ENCODE measurements at places on chromosomes 4 and X.

- DNase-seq, result no peak
Observed at GRCh38 chr4:152368001-152368400, 167.9 kb downstream of the FBXW7 start.

DNA sequence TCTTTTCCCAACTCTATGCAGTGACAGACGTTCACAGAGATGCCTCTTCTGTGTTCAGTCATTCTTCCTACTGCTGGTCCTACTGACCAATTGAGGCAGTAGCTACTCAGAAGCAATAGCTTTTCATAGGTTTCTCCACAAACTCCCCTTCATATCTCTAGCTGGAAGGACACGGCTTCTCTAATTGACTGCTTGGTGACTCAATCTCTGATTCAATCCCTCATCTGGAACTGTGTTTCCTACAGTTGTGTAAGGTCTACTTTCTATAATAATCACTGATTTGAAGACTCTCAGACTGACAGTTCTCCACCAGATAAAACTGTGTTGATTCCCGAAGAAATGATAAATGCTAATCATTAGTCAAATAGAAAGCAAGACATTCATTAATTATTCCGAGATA is 111.5 kb downstream of the DTHD1 start:
- no peak for DNase-seq

- DNase-seq, result peak; percentile 44
Observed at GRCh38 chr4:25441519-25442117, 64.6 kb downstream of the ANAPC4 start.

- no peak for DNase-seq
Observed at GRCh38 chr4:34893382-34893781, 1350.9 kb downstream of the ARAP2 start.

GRCh38 chr4:186201535-186202230 is 10.3 kb downstream of the CYP4V2 start:
- DNase-seq, result peak; percentile 47

DNA sequence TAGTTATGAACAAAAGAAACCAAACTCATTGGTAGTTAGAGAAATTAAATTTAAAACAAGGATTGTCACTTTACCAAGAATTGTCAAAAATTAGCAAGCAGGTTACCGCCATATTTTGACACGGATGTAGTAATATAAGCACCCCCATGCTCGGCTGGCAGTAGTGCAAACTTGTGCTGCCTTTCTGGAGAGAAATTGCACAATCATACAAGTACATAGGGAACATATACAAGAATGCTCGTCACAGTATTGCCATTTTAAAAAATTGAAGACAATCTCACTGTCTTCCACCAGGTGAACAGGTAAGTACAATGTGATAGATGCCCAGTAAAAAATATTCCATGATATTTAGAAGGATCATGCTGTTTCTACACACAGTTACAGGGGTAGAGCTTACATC is 55.6 kb upstream of the SLC39A8 start:
- DNase-seq, result no peak

DNA sequence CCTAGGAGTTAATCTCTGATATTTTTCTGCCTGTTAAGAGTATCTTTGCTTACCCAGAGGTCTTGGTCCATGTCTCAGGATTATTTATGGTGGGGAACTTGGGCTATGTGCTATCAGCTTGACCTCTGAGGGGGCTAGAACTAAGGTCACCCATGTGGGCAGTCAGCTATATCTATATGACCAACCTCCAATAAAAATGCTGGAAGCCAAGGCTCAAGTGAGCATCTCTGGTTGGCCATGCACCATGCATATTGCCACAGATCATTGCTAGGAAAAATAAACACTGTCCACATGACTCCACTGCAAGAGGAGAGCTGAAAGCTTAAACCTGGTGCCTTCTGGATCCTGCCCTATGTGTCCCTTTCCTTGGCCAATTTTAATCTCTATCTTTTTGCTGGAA is 196.5 kb upstream of the SLC7A11 start:
- no peak for DNase-seq

DNA sequence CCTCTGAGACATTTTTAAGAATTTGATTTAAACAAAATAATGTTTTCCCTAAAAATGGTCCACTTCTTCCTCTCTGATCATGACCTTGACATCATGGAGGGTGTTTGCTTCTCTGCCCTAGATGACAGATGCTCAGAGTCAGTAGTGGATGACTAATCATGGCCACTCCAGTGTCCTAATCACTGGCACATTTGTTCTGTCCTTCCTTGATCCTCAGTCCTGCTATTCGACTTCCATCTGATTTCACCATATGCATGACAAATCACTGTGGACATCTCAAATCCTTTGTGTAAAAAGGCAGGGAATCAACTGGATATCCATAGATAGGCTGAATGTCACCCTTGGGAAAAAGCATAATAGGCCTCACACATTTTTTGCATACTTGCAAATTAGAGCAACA is 9.0 kb downstream of the CRMP1 start:
- DNase-seq, result no peak

DNA sequence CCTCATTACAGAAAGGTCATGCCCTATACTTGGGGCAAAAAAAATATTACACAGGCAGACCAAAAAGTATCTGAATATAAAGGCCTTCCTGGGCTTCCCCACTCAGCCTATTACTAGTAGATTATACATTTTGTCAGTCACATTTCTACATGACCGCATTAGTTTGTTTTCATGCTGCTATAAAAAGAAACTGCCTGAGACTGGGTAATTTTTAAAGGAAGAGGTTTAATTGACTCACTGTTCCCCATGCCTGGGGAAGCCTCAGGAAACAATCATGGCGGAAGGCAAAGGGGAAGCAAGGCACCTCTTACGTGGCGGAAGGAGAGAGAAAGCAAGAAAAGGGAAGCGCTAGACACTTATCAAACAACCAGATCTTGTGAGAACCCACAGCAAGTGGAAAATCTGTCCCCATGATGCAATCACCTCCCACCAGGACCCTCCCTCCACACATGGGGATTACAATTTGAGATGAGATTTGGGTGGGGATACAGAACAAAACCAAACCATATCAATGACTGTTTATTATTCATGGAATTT is 1312.0 kb downstream of the PCDH7 start:
- no peak for DNase-seq

DNA sequence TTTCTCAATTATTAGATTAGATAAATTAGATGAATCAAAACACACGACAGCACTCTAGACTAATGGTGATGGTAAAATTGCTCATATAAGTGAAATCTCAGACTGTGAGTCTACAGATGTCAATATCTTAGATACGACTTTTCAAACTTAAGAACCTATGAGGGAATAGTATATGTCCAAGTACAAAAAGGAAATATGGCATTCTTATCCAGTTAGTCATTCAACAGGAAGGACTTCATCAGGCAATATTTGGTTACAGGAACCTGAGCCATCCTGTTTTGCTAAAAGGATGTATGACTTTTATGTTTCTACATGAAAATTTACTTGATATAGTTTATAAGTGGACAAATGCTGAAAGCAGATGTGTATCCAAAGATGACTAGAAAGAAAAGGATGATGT is 107.0 kb downstream of the CT47B1 start:
- no peak for DNase-seq

- no peak for DNase-seq
Observed at GRCh38 chr4:111323496-111323895, 700.6 kb upstream of the PITX2 start.

- DNase-seq, result no peak
Observed at GRCh38 chr4:153728660-153729059, 31.2 kb downstream of the RNF175 start.

GRCh38 chrX:112137276-112137675 is 54.7 kb upstream of the TRPC5 start:
- no peak for DNase-seq

GRCh38 chr4:105991726-105992125 is 96.5 kb downstream of the NPNT start:
- DNase-seq, result no peak

DNA sequence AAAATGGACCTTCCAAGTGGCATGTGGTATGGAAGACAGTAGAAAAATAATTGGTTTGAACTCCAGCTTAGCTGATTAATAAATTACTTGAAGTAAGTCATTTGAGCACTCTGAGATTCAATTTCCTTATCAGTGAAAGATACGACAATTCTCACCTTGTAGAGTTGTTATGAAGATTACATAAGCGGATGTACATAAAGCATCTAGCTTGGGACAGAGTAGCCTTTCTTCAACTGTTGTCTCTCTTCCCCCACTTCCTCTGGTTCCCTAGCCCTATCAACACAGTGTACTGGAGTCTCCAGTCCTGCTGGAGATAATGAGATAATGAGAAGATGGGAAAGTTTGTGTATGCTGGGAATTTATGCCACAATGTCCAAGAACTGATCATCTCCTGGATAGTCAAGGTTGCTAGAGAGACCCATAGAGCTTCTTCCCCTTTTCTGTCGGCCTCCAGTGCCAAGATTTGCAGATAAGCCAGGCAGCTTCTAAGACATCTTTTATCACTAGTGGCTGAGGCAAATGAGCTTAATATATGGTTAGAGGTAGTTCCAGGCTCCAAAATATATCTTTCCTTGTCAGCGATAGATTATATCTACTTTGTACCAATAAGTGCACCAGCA is 33.9 kb downstream of the VSIG4 start:
- no peak for DNase-seq
